ENCODE measurements at places on chromosomes 4 and X.

- DNase-seq = no peak
Observed at GRCh38 chr4:6682862-6683590, 10.7 kb upstream of the S100P start.

- DNase-seq = no peak
Observed at GRCh38 chr4:136800248-136800647, 732.0 kb downstream of the PCDH18 start.

DNA sequence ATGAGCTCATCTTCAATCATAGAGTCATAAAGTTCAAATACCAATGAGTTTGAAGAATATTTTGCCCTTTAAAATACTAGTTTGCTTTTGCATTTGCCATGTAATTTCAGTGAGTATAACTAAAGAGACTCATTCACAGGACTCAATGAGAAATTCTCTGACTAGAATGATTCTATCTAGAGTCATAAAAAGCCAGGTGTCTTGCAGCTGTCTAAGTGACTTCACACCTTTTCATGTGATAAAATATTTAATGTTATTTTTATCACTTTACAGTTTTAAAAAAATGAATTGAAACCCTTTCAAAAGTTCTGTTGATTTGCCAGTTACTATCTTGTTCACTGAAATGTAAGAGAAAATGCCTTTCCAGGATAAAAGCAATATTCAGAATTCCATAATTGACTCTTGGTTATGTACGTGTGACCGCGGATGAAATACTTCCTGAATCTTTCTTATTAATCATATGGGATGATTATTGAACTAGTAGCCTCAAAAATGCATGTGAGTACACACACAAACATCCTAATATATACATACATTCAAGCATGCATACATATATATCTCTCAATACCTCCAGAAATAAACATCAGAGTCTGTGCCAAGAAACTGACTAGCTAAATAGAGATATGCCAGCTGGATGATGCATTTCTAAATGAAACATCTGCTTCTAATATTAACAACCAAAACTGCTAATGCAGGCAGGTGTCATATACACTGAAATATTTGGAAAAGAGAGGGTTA lies 87.0 kb downstream of the GABRB1 start:
- DNase-seq = no peak

- DNase-seq = no peak
Observed at GRCh38 chr4:55927803-55928437, 20.8 kb upstream of the CEP135 start.

DNA sequence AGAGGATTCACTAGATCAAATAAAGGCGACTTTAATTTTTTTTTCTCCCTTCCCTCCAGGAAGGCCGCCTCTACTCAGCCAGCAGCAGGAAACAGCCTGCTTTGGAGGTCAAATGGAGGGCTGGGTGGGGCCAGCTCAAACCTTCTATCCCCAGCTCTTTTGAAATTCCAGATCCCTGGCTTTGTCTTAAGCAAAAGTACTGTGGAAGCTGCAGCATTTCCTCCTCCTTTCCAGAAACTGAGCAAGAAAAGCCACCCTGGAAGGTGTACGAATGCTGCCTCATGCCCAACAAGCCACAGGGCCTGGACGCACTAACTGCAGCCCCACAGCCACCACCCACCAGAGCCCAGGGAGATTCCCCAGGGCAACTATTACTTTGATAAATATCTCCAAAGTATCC lies 55.1 kb upstream of the ZCCHC13 start:
- no peak for DNase-seq

GRCh38 chrX:49701933-49702332 lies 6.1 kb upstream of the PAGE1 start:
- DNase-seq = no peak

- no peak for DNase-seq
Observed at GRCh38 chrX:154402622-154403127, 4.5 kb downstream of the RPL10 start.

DNA sequence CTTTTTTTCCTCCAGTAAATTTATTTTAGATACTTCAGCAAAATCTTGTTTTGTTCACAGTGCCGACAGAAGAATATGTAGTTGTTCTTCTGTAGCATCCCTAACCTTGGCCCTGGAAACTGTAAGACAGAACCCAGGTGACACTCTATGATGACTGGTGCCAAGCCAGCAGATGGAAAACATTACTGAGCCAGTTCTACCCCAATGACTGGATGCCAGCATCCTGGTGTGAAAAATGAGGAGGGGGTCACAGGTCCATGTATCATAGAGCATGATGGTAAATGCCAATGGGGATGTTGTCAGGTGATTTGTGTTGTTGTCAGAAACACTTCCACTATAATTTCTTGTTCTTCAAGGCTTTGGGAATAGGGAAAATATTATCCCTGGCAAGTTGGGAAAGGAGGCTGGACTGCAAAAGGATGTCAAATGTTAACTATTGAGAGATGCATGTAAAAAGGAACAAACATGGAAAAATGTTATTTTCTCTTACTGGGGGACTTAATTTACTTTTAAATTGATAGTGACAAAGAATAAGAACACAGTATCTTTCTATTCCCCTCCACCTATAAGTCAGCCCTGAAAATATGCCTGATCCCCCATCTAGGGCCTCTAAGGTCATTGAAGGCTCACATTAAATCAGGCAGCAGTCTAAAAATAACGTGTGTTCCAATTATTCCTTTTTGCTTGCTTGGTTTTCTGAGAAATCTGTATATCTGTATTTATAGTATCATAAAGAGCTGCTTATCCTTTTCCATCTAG lies 159.8 kb downstream of the RASL11B start:
- no peak for DNase-seq

DNA sequence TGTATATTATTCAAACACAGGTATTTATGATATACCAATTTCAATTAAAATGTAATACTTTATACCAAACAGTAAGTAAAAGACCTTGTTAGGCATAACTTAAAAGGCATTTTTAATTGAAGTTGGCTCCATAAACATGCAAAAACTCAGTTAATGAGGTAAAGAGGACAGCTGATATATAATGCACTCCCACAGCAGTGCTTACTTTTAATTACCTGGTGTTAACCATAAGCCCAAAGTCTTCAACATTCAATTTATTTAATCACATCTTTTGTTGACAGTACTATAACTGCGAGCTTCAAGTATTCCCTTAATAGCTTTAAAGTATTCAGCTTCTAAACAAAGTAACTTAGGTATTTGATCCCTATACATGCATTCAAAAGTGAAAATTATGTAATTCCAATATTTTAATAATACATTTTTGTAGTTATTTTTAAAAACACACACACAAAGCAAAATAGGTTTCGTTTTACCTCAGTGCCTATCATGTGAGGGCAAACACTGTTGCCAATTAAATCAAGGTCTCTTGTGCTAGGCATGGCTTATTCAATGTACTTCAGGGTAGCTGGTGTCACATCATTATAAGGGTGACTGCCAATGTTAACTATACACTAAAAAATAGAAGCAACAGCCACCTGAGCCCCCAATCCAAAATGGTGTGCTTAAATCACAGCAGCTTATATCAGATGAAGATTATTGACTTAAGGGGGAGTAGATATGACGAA lies 197.1 kb downstream of the LRBA start:
- no peak for DNase-seq

DNA sequence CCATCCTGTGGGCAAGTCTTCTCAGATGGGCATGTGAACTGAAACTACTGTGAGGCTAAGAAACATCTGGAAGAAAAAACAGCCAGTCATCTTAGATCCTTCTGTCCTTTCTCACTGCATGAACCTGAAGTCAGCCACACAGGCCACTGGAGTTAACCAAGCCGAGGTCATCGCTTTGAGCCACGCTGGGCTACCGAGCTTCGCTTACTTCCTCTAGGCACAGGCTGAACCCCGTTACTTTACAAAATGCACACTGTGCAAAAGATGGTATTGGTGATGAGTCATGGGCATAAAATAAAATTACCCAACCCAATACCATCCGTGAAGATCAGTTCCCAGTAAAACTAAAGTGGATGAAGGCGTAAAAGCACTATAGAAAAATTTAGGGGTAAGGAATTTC lies 86.2 kb downstream of the MTMR1 start:
- no peak for DNase-seq

DNA sequence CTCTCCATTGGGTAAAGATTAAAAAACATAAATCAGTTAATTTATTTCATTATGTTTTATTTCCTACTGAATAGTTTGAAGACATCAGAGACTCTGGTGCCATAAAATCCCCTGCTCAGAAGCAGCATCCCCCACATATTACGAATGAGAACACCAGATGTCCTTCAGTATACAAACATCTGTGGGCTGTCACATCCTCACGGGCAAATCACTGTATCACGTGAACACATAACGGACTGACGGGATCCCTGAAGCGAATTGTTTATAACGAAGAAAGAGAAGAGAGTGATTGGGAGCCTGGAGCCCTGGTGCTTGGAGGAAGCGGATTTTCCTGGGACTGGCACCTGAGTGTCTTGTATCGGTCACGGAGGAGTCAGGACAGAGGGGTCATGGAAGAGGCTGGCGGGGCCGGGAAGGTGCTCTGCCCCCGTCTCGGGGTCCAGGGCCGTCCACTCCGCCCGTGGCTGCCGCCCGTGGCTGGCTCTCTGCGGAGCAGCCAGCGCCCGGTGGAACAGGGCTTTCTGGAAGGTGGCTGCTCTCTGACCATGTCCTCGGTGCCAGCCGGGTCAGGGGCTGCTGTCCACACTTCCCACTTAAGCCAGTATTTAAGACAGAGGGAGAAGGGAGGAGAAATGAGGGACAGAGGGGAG lies 452.7 kb upstream of the FAT1 start:
- DNase-seq = no peak

DNA sequence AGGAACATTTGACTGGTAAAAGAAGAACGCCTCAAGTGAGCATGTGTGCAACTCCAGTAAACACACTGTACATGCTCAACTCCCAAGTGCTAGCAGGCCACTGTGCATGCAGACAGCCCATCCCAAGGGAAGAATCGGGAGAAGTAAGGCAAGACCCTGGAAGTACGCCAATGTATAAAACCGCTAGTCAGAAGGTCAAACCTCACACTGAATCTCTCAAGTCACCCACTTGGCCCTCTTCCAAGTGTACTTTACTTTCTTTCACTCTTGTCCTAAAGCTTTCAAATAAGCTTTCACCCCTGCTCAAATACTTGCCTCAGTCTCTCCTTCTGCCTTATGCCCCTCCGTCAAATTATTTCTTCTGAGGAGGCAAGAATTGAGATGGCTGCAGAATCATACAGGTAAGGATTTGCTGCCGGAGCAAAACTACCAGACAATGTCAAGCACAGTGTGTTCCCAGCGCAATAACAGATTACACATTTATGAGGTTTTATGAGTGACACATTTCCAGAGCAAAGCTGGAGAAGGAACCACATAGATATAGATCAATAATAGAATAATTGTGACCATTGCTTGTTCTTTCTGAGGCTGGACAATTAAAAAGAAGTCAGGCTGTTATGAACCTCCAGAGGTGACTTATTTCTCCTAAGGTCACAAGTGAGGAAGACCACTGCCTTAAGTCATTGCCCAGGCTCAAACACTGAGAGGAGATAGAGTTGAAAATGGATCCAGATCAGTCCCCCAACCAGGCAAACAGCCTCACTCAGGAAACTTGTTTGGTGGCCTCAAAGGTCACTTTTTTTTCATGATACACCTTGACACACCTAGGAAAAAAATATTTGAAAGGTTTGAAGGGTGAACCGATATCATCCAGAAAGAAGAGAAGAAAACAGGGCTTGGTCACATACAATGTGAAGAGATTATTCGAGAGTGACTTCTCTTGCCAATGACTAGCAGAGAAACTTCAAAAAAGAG lies 26.3 kb downstream of the CXCL1 start:
- DNase-seq = no peak

- no peak for DNase-seq
Observed at GRCh38 chrX:131854581-131854980, 168.5 kb upstream of the STK26 start.

GRCh38 chrX:36116222-36116621 lies 196.7 kb downstream of the CFAP47 start:
- DNase-seq = no peak

DNA sequence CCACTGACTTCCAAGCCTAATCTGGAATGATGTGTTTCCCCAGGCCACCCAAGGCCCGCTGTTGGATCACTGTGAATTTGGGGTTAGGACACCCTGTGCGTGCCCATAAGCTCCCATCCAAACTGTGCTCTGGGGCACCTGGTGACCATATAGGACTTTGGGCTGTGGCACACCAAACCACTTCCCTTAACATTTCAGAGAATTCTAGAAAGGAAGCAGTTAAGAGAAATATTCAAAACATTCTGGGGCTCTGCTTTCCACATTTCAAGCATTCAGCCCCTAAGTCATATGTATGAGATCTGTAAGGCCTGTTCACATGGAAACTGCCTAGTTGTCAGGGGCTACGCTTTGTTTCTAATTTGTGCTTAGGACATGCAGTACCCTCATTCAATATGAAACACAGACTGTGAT lies 14.4 kb downstream of the VGLL1 start:
- DNase-seq = no peak

DNA sequence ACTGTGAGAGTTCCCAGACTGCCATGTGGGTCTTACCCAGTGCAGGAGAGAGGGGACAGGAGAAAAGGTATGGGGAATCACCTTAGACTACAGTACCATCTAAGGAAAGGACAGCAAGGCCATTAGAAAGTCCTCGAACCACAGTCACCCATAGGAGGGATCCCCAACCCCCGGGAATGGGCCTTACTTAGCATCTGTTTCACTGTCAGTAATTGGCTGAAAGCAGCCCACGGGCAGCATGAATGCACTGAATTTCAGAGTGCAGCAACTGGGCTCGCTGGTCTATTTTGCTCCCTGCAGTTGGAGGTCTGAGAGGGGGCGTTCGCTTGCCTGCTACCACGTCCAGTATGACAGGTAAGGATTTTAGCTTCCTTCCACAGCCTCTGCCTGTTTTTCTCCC lies 50.4 kb upstream of the KLHL8 start:
- no peak for DNase-seq

DNA sequence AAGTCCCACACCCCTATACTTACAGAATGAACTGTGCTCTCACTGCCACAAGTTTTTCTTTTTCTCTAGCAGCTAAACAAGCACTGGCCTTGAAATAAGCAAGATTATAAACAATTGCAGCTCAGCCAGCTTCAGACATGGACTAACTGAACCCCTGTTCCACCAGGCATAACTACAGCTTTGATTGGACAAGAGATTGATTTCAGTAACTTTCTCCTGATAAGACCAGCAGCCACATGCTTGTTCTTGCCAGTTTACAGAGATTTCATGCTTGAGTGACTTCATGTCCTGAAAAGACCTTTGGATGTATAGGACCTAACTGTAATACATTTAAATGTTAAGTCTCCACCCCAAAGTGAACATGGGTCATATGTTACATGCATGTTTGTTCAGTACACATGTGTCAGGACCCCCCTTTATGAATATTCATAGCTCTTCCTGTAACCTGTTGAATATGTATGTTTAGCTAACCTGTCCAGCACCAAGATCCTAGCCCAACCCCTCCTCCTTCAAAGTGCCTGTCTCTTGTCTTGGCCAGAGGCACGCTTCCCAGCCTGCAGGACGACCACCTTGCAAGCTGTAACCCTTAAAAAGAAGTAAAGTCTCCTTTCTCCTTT lies 27.9 kb downstream of the ZNF275 start:
- no peak for DNase-seq

GRCh38 chr4:124953061-124953460 lies 240.5 kb upstream of the ANKRD50 start:
- DNase-seq = no peak

GRCh38 chr4:7430368-7430964 lies 4.3 kb downstream of the PSAPL1 start:
- no peak for DNase-seq

- DNase-seq = no peak
Observed at GRCh38 chr4:149741186-149741831, 74.3 kb downstream of the IQCM start.

GRCh38 chr4:86449746-86450588 lies 90.1 kb upstream of the MAPK10 start:
- DNase-seq = no peak

Measured in stimulated activated effector memory CD8-positive, alpha-beta T cell treated with anti-CD3 and anti-CD28 coated beads, Interleukin-12 subunit alpha, Interleukin-12 subunit beta, amount 100 ng/mL, for 72 hours (primary cell).